PC-9 (cell line): ENCODE measurements at places on chromosomes 2 and 18. TPM values are rescaled to one million over a fixed set of nuclear protein-coding genes. Genes with fewer than 3 reads are reported as not detected.

DNA sequence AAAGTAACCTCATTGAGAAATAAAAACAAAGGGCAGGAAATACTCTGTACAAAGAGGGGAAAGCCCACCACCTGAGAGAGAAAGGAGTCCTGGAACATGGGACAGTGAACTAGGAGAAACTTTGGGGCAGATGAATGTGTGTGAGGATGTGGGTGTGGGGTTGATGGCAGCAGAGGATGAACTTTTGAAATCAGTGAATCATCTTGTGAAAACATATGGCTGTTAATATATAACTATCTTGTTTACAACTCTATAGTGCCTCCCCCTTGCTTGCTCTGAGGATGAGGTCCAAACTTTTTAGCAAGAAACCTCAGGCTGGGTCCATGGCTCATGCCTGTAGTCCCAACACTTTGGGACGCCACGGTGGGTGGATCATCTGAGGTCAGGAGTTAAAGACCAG lies 171.8 kb upstream of the LHCGR start:
- H3K27me3 ChIP-seq = 0 out of 2 replicates have a peak, but pooled peaks cover 6% of the 10 kb centered on the region
- no peaks in the 10 kb centered on the region for H3K4me1 ChIP-seq
- H3K36me3 ChIP-seq = no peaks in the 10 kb centered on the region
- H3K27ac ChIP-seq = no peak overlapping the region
- H3K4me3 ChIP-seq = no peak overlapping the region
- DNase-seq = no peak

- H3K4me3 ChIP-seq = no peak overlapping the region
- H3K4me1 ChIP-seq = peaks cover 23% of the 10 kb centered on the region
- H3K27me3 ChIP-seq = no peaks in the 10 kb centered on the region
- no peak for DNase-seq
Measured at GRCh38 chr2:168253379-168253778, 6.0 kb upstream of the STK39 start.

DNA sequence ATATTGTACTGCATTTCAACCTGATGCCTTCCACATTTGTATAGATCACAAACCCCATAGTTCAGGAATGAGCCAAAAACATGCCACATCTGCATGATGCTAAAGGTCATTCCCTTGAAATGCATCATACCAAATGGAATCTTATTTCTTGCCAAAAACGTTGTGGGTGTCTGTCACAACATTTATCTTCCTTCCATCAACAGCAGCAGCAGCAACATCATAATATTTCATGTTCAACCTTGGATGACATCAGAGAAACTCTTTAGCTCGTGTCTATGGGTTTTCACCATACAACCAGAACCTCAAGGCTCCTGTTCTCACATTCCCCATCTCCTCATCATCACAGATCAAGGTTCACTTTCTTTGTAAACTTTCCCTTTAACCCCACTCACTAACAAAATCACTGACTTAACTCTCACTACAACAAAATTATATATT lies 221.3 kb upstream of the CTAGE1 start:
- H3K36me3 ChIP-seq = no peaks in the 10 kb centered on the region
- H3K4me3 ChIP-seq = no peak overlapping the region
- H3K4me1 ChIP-seq = peaks cover 18% of the 10 kb centered on the region; the same call in 1 of the 2 replicates

DNA sequence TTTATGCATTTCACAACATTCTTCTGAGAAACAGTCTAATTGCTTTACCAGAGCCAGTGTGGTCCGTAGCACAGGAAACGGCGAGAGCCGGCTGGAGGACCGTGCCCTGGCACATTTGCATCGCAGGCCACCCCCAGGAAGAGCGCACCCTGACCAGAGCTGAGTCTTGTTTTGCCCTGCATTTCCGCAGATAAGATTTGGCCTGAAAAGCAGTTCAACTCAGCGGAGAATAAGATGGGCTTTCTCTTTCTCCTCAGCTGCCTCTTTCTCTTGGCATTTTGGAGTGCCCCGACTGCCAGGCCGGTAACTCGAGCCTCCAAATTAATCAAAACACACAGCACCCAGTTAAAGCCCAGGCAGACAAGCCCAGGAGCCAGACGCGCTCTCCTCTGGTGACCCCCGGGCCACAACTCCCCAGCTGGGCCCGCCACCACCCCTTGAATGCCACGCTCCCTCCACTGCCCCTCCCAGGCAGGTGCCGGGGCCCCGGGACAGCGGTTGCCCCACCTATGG lies 464 bp downstream of the COL4A4 start:
- peaks cover 9% of the 10 kb centered on the region; the same call in 1 of the 2 replicates for H3K4me1 ChIP-seq
- H3K4me3 ChIP-seq = peak overlapping the region; percentile 75
- H3K36me3 ChIP-seq = no peaks in the 10 kb centered on the region
- H3K27ac ChIP-seq = no peak overlapping the region

- no peak overlapping the region for H3K4me3 ChIP-seq
- no peak overlapping the region for H3K27ac ChIP-seq
- no peaks in the 10 kb centered on the region for H3K27me3 ChIP-seq
- no peak for DNase-seq
- H3K36me3 ChIP-seq = no peaks in the 10 kb centered on the region
Measured at GRCh38 chr2:31228717-31229116, 5.2 kb upstream of the EHD3 start.

GRCh38 chr2:71714601-71715240 lies 261.4 kb downstream of the DYSF start:
- no peaks in the 10 kb centered on the region for H3K36me3 ChIP-seq
- no peak overlapping the region for H3K4me3 ChIP-seq
- H3K27me3 ChIP-seq = no peaks in the 10 kb centered on the region
- H3K4me1 ChIP-seq = peaks cover 51% of the 10 kb centered on the region
- H3K27ac ChIP-seq = no peak overlapping the region
- DNase-seq = no peak

GRCh38 chr2:236173729-236174607 lies 5.8 kb upstream of the GBX2 start:
- H3K4me3 ChIP-seq = no peak overlapping the region
- no peak for DNase-seq
- no peaks in the 10 kb centered on the region for H3K36me3 ChIP-seq
- no peaks in the 10 kb centered on the region for H3K27me3 ChIP-seq
- H3K4me1 ChIP-seq = no peaks in the 10 kb centered on the region
- no peak overlapping the region for H3K27ac ChIP-seq

DNA sequence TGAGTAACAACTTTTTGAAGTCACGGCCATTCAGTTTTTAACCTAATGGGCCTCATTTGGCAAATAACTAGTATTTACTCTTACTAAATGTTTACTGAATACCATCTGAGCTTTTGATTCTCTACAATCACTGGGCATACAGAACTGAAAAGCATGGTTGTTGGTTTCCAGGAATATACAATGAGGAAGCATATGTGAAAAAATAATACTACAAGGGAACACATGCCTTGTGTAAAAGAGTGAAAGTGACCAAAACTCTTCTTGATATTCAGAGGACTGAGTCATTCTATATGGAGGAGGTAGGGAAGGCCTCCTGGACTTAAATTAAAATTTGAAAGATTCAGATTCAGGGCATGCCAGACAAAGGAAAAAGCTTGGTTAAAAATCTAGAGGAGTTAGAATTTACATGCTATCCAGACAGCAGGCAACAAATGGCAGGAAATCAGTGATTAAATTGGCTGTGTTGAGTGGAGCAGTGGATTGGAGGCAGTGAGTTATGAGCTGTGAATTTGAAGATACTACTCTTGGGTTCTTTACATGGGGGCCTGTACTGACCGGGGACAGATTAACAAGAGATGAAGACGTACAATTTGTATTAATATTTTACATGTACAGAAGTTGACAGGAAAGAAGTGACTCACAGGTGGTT lies 53.6 kb upstream of the NRXN1 start:
- no peak overlapping the region for H3K4me3 ChIP-seq
- no peak overlapping the region for H3K27ac ChIP-seq
- DNase-seq = no peak
- no peaks in the 10 kb centered on the region for H3K4me1 ChIP-seq
- H3K36me3 ChIP-seq = no peaks in the 10 kb centered on the region

DNA sequence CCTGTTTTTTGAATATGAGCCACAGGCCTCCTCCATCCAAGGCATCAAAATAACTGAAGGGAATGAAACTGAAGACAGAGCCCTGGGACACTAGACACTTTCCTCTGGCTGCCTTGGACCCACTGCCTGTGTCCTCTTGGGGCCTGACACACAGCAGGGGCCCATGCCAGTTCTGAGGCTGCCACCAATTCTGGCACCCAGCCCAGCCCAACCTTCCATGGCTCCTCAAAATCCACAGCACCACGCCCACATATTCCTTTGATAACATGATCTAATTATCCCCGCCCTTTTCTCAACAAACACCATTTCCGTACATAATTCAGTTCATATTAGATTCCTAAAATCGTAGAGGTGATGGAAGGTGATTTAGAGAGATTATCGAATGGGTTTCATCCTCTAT lies 64.2 kb downstream of the EMX1 start:
- H3K36me3 ChIP-seq = no peaks in the 10 kb centered on the region
- H3K27me3 ChIP-seq = no peaks in the 10 kb centered on the region
- H3K27ac ChIP-seq = no peak overlapping the region
- H3K4me1 ChIP-seq = no peaks in the 10 kb centered on the region; the same call in 1 of the 2 replicates
- H3K4me3 ChIP-seq = no peak overlapping the region
- no peak for DNase-seq

GRCh38 chr2:200223205-200223784 lies 83.2 kb upstream of the SPATS2L start:
- H3K4me1 ChIP-seq = peaks cover 10% of the 10 kb centered on the region
- H3K36me3 ChIP-seq = no peaks in the 10 kb centered on the region
- DNase-seq = no peak
- H3K4me3 ChIP-seq = no peak overlapping the region
- no peaks in the 10 kb centered on the region for H3K27me3 ChIP-seq
- H3K27ac ChIP-seq = no peak overlapping the region

DNA sequence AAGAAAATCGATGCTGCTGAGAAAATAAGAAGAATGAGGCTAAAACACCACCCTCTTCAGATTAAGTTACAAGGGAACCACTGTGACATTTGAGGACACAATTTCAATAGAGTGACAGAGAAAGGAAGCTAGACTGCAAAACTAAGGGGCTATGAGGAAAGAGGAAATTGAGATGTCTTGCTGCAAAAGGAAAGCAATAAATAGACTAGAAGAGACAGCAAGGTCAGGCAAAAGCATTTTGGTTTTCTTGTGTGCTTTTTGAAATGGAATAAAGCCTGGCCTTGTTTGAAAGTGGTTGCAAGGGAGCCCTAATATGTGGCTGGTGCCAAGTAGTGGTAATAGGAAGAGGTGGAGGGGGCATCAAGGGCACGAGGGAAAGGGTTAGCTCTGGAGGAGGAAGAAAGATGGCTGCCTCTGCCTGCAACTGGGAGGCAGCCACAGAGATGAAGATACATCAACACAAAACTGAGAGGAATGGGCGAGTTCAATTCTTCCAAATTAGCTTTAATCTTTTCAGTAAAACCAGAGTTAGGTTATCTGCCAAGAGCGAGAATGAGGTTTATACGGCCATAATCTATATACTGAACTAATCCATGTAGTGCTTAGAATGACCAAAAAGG lies 1.2 kb upstream of the MRO start:
- H3K36me3 ChIP-seq = no peaks in the 10 kb centered on the region
- no peaks in the 10 kb centered on the region for H3K27me3 ChIP-seq
- H3K27ac ChIP-seq = no peak overlapping the region
- H3K4me1 ChIP-seq = peaks cover 12% of the 10 kb centered on the region

DNA sequence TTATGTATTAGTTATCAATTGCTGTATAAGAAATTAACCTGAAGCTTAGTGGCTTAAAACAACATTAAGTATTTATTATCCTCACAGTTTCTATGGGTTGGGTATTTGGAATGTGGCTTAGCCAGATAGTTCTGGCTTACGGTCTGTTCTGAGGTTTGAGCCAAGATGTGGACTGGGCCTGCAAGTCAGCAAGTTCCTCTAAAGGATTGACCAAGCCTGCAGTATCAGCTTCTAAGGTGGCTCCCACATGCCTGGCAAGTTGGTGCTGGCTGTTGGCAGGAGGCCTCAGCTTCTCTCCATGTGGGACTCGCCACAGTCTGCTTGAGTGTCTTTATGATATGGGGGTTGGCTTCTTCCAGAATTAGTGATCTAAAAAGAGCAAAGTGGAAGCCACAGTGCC lies 45.0 kb upstream of the TCF4 start:
- H3K27ac ChIP-seq = no peak overlapping the region
- H3K27me3 ChIP-seq = no peaks in the 10 kb centered on the region
- no peak for DNase-seq
- peaks cover 7% of the 10 kb centered on the region; the same call in 1 of the 2 replicates for H3K4me1 ChIP-seq
- H3K4me3 ChIP-seq = no peak overlapping the region

DNA sequence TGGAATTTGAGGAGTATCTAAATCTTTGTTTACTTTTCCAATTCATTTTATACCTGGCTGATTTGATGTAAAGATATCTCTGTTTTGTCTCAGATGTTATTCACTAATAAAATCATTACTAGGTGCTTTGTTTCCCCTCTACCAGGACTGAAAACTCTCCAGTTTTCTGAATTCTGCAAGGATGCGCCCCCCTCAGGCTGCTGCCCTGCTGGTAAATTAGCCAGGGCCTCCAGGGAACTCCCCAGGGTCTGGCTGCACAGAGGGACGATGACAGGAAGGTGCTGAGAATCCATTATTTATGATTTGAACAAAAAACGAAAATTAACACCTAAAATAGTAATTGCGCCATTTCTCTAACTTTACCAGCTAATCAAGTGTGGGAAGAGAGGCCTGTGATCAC lies 541.2 kb upstream of the POU3F3 start:
- H3K27me3 ChIP-seq = peaks cover 27% of the 10 kb centered on the region; the same call in 1 of the 2 replicates
- H3K36me3 ChIP-seq = no peaks in the 10 kb centered on the region
- no peak for DNase-seq
- no peaks in the 10 kb centered on the region for H3K4me1 ChIP-seq

- no peak overlapping the region for H3K27ac ChIP-seq
- peaks cover 69% of the 10 kb centered on the region for H3K36me3 ChIP-seq
- no peak overlapping the region for H3K4me3 ChIP-seq
- H3K4me1 ChIP-seq = no peaks in the 10 kb centered on the region
- H3K27me3 ChIP-seq = no peaks in the 10 kb centered on the region
Measured at GRCh38 chr2:37645362-37645761, 26.1 kb downstream of the CDC42EP3 start.

- H3K36me3 ChIP-seq = no peaks in the 10 kb centered on the region
- no peak for DNase-seq
- H3K27ac ChIP-seq = no peak overlapping the region
- H3K4me1 ChIP-seq = no peaks in the 10 kb centered on the region
Measured at GRCh38 chr2:239202836-239203235, 198.0 kb downstream of the HDAC4 start.

GRCh38 chr2:101748000-101748399 lies 50.5 kb downstream of the MAP4K4 start:
- no peak overlapping the region for H3K4me3 ChIP-seq
- H3K4me1 ChIP-seq = peaks cover 30% of the 10 kb centered on the region
- no peak for DNase-seq

GRCh38 chr18:5879479-5879882 lies 15.8 kb downstream of the TMEM200C start:
- no peaks in the 10 kb centered on the region for H3K36me3 ChIP-seq
- DNase-seq = no peak
- no peak overlapping the region for H3K4me3 ChIP-seq
- no peak overlapping the region for H3K27ac ChIP-seq

DNA sequence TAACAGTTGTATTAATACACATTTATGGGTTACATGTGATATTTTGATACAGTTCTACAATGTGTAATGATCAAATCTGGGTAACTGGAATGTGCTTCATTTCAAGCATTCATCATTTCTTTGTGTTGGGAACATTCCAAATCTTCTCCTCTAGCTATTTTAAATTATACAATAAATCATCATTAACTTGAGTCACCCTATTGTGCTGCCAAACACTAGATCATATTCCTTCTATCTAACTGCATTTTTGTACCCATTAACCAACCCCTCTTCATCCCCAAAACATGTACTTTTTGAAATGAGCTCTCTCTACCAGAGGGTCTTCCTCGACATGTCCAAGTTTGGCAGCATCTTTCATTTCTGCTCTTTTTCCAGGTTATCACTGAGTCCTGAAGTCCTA lies 81.1 kb upstream of the TTC39C start:
- no peak overlapping the region for H3K4me3 ChIP-seq
- H3K4me1 ChIP-seq = no peaks in the 10 kb centered on the region
- no peak overlapping the region for H3K27ac ChIP-seq

Gene TUBB8B
- not detected in 2 replicates for total RNA-seq

Gene AGXT
- not detected in 2 replicates for total RNA-seq

Gene C2orf80
- not detected in 2 replicates for total RNA-seq

Gene TBR1
- total RNA-seq = not detected in 2 replicates

Gene MATN3
- total RNA-seq = 1.0 and 1.9 TPM in 2 replicates

Gene DLX1
- 0.87 TPM in 1 of 2 replicates, not detected in the other for total RNA-seq

Gene PROC
- total RNA-seq = 5.8 and 6.1 TPM in 2 replicates
